Foreskin fibroblast (primary cell): ENCODE measurements at places on chromosomes 2 and 18.
A peak's percentile ranks its signal among the peaks of the same experiment; 100 is the strongest.

DNA sequence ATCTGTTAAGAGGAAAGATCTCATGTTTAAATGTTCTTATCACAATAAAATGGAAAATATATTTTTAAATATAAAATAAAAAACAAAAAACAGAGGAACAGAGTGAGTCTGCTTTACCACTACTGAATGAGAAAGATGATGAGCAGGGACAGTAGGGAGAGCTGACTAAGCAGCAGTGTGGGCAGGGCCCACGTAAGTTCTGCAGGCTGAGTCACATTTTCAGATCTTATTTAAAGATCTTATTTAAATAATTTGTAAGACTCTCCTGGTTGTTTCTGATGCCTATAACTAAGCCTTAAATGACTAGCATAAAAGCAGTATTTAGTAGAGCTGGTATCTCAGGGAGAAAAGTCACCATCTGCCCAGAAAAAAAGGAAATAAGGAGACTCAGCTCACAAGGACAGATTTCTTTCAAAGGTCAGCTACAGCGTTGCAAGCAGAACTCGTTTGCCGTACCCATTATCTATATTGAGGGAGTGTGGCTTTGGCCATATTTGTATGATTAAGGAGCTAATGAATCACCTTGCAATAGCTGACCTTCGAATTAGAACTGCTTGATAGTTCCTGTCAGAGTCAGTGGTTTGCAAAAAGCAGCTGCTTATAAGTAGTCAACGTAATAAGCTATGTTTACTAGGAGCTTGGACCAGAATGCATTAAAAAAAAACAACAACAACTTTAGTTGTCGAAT is 322.1 kb upstream of the CHAC2 start:
- no peak for DNase-seq

- DNase-seq = no peak
Measured at GRCh38 chr2:237865623-237866041, 6.2 kb downstream of the RAMP1 start.

GRCh38 chr2:170222298-170222697 is 44.4 kb downstream of the MYO3B start:
- peak; percentile 23 for DNase-seq

DNA sequence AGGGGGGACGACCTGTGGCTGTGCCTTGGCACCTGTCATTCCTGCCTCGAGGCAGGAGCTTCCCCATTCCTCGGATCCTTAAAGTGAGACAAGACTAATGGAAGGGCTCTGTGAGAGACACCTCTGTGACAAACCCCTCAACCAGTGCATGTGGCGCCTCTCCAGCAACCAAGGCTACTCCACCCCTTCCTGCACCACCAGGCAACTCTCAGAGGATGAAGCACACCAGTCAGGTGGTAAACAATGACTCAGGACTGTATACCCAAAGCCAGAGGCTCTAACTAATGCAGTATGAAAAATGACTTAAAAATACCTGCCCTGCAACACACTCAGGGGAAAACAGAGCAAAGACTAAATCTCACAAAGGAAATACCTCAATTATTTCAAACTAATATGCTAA is 136.9 kb downstream of the UXS1 start:
- no peak for DNase-seq

DNA sequence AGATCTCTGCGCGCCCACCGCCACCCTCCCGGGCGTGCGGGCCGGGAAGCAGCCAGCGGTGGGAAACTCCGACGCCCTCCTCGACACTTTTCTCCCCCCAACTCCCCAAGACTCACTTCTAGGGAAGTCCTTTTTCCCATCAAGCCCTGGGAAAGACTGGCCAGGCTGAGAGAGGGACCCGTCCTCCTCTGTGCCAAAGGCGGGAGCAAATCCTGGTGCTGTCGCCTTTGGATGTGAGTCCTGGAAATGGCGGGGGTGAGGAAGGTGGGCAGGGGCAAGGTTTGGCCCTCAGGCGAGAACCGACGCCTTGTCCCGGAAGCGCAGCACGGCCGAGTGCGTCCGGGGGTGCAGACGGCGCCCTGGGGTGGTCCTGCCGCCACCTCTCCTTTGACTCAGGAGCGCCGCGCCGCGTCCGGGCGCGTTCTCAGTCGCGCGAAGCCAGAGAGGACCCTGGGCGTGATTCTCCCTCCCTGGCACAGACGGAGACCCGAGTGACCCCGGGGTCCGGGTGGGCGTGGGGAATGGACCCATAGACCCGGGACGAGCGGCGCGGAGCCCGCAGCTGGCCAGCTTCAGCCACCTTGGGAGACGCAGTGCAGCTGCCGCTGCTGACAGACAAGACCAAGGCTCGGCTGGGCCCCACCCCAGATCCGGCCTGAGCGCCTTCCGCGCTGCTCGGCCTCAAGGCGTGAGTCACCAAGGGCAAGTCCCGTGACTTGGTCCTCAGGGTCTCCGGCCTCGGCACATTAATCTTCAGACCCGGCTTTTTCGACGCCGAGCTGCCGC is 3.5 kb upstream of the LBX2 start:
- DNase-seq = peak; percentile 87

- DNase-seq = peak; percentile 87
Measured at GRCh38 chr18:498931-499775, 1.3 kb downstream of the COLEC12 start.

- no peak for DNase-seq
Measured at GRCh38 chr2:234138836-234139235, 88.3 kb downstream of the SPP2 start.

DNA sequence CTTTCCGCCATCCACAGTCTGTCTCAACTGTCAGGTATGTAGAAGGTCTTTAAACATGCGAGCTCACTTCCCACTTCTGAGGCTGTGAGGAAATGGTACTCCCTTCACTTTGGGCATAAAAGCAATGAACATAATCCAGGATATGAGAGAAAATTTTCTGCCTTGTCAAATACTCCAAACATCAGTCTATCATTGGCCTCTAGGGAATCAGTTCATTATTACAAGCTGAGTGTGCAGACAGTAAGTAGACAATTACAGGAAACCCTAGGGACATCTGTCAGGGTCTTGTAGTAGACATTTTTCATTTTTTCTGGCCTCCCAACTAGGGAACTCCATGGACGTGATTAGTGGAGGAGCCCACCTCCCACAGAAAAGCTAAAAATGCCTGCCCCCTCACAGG is 13.6 kb upstream of the APCDD1 start:
- DNase-seq = peak; percentile 14

DNA sequence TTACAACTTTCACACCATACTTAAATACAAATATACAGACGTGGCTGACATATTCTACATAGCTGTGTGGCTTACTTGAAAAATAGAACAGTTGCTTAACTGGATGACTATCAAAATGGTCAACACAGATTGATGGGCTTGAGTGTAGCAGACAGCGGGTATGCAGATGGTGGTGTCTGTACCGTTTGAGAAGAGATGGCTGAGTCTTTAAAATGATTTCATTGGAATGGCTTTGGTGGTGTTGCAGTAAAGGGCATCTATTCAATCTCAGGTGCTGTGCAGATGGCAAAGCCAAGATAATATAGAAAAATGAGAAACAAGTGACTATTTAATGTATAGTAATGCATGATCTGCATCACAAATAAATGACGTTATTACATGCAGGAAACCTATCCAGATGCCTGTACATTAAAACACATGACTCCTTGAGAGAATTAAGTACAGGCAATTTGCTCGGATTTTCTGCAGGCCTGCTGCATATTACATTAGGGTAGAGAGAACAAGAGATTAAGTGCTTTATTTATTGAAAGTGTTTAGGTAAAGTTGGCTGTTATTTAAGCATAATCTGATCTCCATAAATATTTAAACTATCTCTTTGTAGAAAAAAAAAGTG is 68.5 kb downstream of the AGPS start:
- DNase-seq = no peak

DNA sequence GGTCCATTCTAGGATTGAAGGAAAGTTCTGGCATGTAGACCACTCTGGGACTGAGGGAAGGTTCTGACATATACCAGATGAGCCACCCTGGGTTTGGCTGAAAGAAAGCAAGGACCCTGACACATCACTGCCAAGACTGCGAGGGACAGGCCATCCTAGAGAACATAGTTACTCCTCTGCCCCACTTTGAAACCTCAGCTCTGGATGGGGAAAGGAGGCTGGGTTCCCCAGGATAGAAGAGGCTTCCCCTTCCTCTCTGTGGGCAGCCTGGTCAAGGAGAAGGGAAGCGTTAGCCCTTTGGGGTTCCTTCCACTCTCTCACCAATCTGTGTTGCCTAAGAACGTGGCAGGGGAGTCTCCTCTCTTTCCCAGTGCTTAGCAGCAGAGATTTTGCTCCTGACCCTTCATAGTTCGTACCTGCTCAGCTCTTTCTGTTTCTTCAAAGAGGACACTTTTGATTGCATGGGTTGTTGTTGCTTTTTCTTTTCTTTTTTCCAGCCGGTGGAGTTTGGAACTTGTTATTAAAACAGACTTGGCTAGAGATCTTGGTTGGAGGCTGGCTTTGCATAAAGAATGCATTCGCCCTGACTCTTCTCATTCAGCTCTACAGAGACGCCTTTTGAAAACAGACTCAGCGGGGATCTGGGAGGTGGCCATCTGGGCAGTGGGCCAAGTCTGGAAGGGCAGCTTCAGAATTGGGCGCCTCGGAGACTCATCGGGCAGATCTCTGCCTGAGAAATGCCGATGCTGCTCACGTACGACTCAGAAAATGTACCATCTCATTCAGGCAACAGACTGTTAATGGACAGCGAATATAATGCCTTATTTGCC is 166.1 kb downstream of the CLIP4 start:
- peak; percentile 23 for DNase-seq

DNA sequence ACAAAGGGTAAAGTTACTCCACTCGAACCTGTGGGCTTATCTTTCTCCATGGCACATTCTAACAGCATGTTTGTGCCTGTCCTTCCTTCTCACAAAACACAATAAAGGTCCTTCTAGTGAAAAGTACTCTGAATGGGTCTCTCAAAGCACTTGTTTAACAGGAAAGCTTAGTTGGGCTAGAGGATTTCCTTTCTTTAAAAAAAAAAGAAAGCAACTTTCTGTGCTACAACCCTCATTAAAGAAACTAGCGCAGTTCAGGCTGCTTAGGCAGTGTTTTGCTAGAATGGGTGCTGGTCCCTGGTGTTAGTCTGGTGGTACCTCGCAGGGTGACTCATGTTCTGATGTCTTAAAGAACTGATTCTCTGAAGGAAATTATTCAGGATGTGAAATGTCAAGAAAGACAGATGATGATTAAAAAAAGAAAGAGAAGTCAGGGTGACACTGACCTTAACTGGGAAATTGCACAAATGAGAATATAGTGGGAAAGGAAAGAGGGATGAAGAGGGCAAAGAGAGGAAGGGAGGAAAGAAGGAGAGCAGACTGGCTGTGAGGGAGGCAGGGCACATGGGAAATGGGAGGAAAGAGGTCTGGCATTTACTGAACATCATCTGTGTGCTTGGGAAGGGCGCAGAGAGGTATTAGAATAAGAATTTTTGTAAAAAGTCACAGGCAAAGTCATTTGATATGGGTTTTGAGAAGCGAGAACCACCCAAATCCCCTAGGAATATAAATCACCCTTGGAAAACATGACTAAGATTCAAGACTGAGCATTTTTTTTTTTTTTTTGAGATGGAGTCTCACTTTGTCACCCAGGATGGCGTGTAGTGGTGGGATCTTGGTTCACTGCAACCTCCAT is 74.9 kb downstream of the ATP8B1 start:
- DNase-seq = peak; percentile 25

GRCh38 chr18:8162802-8163201 is 446.4 kb upstream of the RAB12 start:
- DNase-seq = no peak

DNA sequence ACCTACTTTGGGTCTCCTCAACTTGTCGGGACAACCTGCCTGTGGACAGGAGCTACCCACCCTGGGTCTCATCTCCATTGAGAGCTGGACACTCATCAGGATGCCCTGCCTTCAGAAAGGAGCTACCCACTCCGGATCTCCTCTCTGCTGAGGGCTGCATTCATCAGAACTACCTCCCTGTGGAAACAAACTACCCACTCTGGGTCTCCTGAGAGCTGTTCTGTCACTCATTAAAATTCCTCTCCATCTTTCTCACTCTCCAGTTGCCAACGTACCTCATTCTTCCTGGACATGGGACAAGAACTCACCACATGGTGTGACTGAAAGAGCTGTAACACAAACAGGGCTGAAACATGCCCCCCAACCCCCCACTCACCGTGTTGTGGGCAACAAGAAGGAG is 22.5 kb upstream of the UBE2F start:
- DNase-seq = no peak

DNA sequence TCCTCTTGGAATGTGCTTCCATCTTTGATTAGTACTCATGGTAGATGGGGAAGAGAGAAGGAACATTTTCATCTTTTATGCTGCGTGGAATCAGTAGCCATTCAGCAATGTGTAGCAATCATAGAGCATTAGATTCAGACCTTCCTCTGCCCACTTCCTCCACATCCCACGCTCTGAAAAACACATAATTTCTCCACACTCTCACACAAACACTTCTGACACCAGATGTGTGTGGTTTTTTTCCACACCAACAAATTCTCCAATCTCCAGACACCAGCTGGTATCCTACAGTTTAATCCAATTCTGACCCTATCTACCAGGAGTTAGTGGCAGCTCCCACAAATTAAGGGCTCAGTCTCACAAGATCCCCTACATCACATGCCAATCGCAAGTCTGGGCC is 103.3 kb downstream of the AOX1 start:
- no peak for DNase-seq

DNA sequence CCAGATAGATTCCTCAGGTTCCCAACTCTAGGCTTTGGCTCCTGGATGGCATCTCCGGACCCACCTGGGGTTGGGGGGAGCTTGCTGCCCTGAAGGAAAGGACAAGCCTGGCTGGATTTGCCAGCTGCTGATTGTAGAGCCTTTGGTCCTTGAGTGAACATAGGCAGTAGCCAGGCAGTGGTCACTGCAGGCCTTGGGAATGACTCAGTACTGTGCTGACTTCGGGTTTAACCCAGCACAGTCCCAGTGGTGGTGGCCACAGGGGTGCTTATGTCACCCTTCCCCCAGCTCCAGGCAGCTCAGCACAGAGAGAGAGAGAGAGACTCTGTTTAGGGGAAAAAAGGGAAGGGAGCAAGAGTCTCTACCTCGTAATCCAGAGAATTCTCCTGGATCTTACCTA is 27.7 kb upstream of the ACTR2 start:
- peak; percentile 55 for DNase-seq

GRCh38 chr2:234988491-234988890 is 36.7 kb downstream of the SH3BP4 start:
- DNase-seq = no peak

- DNase-seq = no peak
Measured at GRCh38 chr2:157786663-157787363, 89.3 kb downstream of the ACVR1 start.
